ENCODE measurements at places on chromosomes 6 and 20. TPM values are rescaled to one million over a fixed set of nuclear protein-coding genes. Genes with fewer than 3 reads are reported as not detected.

The BMP2 gene
- total RNA-seq: 0.23 TPM

The BEND6 gene
- total RNA-seq: 8.0 TPM

The DDX43 gene
- 24.9 TPM for total RNA-seq

The FAM162B gene
- total RNA-seq: not detected

The FAM217A gene
- not detected for total RNA-seq

The LINC00237 gene
- total RNA-seq: not detected

The TMEM244 gene
- not detected for total RNA-seq

The ATP6V1G2 gene
- 0.98 TPM for total RNA-seq

The AGER gene
- 3.7 TPM for total RNA-seq

Data from Panc1 (cell line).